WTC11 (cell line): ENCODE measurements at places on chromosomes 4 and X. TPM values are rescaled to one million over a fixed set of nuclear protein-coding genes. Genes with fewer than 3 reads are reported as not detected.
A peak's percentile ranks its signal among the peaks of the same experiment; 100 is the strongest.

SCML1 gene
- 1.5 to 2.3 TPM (median 1.8 TPM) in 3 replicates for total RNA-seq

GRCh38 chr4:116942315-116942714, 143.1 kb downstream of the TRAM1L1 start:
- no peaks in the 10 kb centered on the region for H3K4me1 ChIP-seq
- no peak for DNase-seq
- H3K36me3 ChIP-seq = no peaks in the 10 kb centered on the region
- H3K4me3 ChIP-seq = no peak overlapping the region
- no peaks in the 10 kb centered on the region for H3K27me3 ChIP-seq

GRCh38 chr4:179666226-179666625, 2224.0 kb upstream of the AGA start:
- H3K36me3 ChIP-seq = no peaks in the 10 kb centered on the region
- peak; percentile 21 for DNase-seq
- H3K4me3 ChIP-seq = no peak overlapping the region
- no peak overlapping the region for H3K27ac ChIP-seq
- no peaks in the 10 kb centered on the region for H3K27me3 ChIP-seq
- peaks cover 8% of the 10 kb centered on the region for H3K4me1 ChIP-seq

DNA sequence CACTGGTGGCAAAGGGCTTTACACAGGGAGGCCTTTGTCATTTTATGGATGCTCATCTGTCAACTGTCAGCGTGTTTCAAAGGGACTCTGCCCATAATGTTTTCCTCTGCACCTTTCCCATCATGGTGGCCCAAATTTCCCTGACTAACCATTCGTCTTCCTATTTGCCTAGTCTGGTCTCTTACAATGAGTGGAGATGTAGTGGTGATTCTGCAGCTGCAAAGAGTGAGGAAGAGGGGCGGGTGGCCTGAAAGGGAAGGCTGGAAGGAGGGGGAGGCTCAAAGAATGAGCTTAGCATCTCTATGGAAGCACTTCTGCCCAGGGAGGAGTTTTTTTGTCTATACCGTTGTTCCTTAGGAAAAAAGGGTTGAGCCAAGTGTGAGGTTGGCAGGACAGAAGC, 447.5 kb downstream of the NKX6-1 start:
- no peak for DNase-seq
- no peaks in the 10 kb centered on the region for H3K36me3 ChIP-seq
- no peaks in the 10 kb centered on the region for H3K27me3 ChIP-seq
- H3K27ac ChIP-seq = no peak overlapping the region
- H3K4me3 ChIP-seq = no peak overlapping the region

GRCh38 chr4:138003248-138003647, 238.9 kb downstream of the SLC7A11 start:
- no peak overlapping the region for H3K4me3 ChIP-seq
- DNase-seq = no peak
- no peaks in the 10 kb centered on the region for H3K27me3 ChIP-seq
- no peak overlapping the region for H3K27ac ChIP-seq
- H3K4me1 ChIP-seq = peaks cover 15% of the 10 kb centered on the region

TAB3 gene
- total RNA-seq = 10.4 to 12.6 TPM (median 12.0 TPM) in 3 replicates

GCNA gene
- total RNA-seq = 1.0 to 1.6 TPM (median 1.3 TPM) in 3 replicates

DNA sequence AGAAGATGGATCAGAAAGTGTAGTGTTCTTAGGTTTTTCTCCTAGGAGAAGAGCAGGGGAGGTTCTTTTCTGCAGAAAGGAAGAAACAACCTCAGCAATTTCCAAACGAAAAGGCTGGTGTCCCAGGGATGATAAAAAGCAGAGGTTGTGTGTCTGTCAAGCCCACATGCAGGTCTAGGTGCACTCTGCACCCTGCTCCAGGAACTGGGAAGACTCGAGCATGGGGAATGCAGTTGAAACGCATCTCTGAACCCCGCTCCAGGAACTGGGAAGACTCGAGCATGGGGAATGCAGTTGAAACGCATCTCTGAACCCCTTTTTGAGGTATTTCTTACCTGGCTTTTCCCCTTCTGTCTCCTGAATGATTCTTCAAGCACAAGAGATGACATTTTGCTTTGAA, 171.2 kb downstream of the LDB2 start:
- H3K27me3 ChIP-seq = no peaks in the 10 kb centered on the region; the same call in 1 of the 2 replicates
- no peak overlapping the region for H3K27ac ChIP-seq
- no peak overlapping the region for H3K4me3 ChIP-seq
- DNase-seq = no peak
- peaks cover 28% of the 10 kb centered on the region for H3K36me3 ChIP-seq
